ENCODE measurements at places on chromosomes 5 and 9.

GRCh38 chr5:36452424-36453006 is 150.8 kb upstream of the RANBP3L start:
- DNase-seq, result no peak

DNA sequence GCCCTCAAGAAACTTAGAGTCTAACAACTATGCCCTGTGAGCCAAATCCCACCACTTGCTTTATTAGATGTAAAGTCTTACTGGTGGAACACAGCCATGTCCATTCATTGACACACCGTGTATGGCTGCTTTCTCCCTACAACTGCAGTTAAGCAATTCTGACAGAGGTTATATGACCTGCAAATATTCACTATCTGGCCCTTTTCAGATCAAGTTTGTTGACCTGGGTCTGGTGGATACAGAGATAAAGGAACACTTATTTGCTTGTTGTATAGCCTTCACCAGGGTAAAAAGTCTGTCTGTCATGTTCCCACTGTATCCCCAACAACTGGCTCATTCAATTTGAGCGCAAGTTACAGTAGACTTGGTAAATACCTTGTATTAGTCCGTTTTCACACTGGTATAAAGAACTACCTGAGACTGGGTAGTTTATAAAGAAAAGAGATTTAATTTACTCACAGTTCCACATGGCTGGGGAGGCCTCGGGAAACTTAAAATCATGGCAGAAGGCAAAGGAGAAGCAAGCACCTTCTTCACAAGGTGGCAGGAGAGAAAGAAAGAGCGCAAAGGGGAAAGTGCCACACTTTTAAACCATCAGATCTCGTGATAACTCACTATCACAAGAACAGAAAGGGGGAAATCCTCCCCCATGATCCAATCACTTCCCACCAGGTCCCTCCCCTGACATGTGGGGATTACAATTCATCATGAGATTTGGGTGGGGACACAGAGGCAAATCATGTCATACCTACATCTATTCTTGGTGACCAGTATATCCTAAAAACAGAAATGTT is 27.9 kb downstream of the DEPDC1B start:
- no peak for DNase-seq

- no peak for DNase-seq
Observed at GRCh38 chr5:90802474-90803317, 244.1 kb downstream of the ADGRV1 start.

DNA sequence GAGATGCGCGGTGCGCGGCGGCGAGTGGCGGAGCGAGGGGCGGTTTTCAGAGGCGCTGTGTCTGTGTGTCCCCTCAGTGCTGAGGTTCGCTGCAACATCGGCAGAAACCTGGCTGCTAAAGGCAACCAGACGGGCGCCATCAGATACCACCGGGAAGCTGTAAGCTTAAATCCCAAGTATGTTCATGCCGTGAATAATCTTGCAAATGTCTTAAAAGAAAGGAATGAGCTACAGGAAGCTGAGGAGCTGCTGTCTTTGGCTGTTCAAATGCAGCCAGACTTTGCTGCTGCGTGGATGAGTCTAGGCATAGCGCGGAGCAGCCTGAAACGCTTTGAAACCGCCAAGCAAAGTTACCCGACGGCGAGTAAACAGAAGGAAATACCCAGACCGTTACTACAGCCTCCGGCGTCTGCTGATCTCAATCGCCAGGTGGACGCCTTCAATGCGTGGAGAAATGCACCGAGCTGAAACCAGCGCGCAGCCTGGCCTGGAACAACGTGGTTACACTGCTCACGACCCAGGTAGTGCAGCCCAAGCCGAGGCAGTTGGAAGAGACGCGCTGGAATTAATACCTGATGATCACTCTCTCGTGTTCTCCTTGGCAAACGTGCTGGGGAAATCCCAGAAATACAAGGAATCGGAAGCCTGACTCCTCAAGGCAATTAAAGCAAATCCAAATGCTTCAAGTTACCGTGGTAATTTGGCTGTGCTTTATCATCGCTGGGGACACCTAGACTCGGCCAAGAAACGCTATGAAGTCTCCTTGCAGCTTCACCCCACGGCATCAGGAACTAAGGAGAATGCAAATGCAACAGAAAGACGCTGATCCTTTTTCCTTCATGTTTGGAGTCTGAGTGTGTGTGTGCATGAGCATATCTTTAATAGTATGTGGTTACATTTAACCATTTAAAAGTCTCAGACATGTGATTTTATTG is 15.9 kb downstream of the OR2V1 start:
- peak; percentile 59 for DNase-seq

DNA sequence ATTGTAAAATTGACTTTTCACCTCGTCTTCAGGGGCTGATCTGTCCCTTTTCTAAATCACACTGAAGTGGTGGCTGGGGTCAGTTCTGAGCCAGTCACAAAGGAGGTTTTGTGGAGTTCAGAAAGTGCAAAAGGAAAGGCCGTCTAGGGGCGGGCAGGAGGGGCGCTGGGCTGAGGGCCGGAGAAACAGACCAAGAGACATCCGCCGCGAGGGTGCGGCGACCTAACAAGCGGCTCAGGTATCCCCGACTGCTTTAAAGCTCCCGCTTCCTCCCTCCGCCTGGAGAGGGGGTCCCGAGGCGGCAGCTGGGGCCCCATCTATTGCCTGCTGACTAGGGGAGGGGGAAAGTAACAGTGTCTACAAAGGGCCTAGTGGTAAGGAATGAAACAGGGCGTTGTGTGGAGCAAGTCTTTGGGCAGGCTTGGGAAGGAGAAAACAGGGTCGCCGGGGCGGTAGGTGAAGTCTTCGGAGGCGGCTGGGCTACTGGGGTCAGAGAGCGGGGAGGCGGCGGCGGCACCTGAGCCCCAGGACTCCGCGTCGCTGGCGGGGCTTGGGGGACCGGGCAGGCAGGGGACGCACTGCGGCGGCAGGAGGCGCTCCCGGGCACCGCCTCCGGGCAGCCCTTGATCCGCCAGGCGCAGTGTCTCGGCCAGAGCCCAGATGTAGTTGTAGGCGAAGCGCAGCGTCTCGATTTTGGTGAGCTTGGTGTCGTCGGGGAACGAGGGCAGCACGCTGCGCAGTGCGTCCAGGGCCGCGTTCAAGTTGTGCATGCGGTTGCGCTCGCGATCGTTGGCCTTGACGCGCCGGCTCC is 950 bp downstream of the NEUROG1 start:
- DNase-seq, result no peak

- DNase-seq, result no peak
Observed at GRCh38 chr5:119966028-119966427, 336.7 kb downstream of the FAM170A start.

DNA sequence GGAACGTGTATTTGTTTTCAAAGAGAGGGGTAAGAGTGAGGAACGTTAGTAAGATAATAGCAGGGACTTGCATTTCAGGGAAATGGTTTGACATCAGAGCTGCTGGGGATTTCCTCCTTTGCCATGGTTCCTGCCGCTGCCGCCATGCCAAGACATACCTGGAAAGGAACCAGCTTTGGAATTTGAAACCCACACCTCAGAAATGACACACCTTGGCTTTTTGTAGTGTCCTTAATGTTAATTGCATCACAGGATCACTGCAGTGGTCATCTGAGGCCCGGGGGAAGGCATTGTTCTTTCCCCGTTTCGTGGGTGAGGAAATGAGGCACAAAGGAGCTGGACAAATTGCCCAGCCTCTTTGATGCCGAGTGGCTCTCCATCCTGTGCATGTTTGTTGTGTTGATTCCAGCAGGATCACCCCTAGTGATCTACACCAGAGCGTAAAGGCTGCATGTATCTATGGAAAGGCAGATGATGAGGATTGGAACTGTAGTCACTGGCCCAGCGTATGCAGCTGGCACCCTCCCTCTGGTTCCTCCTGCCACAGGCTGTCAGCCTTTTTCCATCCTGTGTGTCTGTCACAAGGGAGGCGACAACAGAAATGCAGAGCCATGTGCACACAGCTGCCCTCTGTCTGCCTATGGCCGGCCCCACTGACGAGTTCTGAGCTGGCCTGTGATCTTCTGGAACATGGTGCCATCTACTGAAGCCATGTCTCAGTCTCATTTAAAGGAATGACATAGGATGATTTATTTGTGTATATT is 37.8 kb downstream of the SLC46A2 start:
- DNase-seq, result peak; percentile 84

- DNase-seq, result no peak
Observed at GRCh38 chr5:43685252-43685950, 82.4 kb downstream of the NNT start.

DNA sequence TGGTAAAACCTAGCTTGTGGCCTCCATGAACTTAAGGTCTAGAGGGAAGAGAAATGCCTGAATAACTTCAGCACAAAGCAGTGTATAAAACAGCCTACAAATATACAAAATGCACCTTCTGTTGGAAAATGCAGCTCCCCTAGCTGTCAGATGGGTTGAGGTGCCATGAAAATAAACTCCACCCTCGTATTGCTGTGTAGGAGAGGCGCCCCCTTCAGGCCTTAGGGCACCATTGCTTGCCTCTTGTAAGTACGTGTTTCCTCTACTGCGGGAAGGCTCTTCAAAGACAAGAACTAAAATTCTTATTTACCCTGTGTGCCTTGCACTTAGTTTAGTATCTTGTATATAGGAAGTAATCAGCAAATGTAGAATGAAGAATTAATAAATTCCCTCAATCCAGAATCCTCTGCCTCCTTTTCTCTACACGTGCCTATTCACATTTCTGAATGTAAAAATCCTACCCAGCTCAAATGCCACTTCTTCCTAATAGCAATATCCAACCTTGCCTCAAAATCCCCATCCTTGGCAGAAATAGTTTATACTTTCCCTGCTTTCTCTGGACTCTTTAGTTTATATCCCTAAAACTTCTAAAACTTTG is 393.7 kb upstream of the PDE4D start:
- DNase-seq, result no peak

DNA sequence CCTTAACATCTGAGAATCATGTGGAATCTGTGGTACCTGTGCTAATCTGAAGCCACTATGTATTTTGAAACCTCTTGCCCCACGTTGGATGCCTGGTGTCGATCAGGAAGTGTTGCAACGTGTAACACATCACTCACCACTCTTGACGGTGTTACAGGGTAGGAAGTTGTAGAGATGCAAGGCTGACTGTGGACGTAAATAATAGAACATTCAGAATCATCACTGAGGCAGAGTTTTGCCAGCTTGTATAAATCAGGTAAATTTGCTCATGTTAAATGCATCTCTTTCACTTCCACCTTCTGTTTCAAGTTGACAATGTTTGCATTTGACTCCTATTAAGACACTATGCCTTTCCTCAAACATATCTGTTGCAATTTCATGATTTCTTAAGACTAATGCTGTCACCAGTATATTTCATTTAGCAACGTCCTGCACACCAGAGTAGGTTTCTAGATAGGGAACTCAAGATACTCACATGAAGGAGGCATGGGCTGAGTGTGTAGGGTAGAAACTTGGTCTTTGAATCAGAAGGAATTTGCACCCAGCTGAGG is 38.1 kb downstream of the BASP1 start:
- DNase-seq, result no peak

DNA sequence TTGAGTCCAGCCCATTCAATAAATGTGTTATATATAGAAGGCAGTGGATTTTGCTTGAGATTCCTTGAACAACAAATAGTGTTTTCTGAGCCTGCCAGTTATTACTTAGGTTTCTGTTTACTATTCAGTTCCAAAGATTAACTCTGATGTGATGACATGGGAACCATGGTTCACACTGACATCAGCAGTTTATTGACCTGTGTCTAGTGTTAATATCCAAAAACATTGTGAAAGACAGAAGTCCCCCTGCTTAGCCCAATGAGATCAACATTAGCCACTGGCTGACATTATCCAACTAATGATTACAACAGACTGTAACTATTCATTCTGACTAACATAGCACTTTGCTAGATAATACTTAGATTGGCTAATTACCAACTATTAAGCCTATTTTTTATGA is 14.9 kb downstream of the APBA1 start:
- no peak for DNase-seq

DNA sequence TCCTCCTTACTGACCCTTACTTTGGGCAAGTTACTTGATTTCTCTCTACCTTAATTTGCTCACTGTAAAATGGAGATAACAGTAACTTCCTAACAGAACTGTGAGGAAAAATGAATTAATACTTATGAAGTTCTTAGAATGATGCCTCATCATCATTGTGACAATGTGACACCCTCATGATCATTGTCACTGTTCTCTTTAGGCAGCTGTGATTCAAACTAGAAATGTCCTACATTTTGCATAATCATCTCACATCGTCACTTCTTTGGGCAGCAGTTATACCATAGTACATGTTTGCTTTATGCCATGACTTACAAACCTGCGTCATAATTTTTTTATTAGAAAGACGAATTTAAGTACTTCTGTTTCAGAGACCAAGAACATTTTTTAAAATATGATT is 9.7 kb downstream of the SLC30A5 start:
- no peak for DNase-seq

DNA sequence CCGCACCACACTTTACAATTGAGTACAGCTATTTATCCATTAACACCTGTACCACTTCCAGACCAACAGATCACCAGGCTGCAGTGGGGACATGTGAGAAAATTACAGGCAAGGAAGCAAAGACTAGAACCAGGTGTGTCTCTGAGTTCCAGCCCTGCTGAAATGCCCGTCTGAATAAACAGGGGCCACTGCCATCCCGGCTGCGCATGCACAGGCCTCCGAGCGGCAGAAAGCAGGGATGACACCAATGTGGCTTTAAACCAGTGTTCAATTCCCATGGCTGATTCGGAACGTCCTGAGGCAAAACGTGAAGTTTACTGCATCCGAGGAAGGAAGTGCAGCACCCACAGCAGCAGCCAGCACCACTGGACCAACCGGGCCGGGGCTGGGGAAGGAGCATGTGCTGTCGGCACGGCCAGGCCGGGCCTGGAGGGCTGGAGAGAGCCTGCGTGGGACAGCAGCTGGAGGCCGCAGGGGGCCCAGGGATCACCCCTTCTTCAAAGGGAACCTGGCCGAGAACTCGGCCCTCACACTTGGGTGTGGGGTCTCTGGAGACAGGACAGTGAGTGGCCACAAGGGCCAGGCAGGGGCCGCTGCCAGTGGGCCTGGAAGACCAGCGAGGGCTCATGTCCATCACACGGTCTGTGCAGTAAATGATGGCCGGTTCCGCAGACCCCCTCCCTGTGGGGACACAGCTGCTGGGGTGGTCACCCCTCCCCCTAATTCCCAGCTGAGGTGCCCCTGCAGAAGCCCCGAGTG is 33.0 kb upstream of the SLC12A7 start:
- DNase-seq, result no peak

DNA sequence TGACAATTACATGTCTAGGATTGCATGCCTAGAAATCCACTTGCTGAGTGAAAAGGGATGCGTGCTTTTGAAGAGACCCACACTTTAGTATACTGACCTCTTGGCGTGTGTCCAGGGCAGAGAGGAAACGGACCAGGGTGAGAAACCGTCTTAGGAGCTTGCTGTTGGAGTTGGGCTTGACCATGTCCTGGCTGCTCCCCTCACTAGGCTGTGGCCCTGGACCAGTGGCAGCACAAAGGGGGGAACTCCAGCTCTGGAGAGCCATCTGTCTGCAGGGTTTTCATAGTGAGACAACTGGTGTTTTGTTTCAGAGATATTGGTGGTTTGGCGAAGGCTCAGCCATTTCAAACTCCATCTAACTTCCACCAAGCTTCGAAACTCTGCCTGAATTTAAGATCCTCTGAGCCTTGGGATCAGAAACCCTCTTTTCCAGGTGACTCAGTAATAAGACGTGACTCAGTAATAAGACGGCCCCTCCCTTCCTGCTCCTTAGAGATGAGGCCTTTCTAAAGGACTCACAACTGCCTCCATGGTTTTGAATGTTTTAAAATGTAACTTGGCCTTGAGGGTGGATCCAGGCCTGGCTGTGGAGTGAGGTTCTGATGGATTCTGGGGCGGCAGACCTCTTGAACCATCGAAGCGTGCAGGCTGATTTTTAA is 165.8 kb downstream of the MELK start:
- DNase-seq, result no peak

Data from posterior cingulate gyrus (tissue), 11 donors.